ENCODE measurements at places on chromosomes 2 and 18.

- no peak for DNase-seq
Observed at GRCh38 chr2:98269274-98269673, 77.0 kb upstream of the CNGA3 start.

GRCh38 chr18:13611142-13611600, 115.2 kb downstream of the FAM210A start:
- DNase-seq, result peak; percentile 18

GRCh38 chr2:168804214-168804613, 1.8 kb downstream of the NOSTRIN start:
- no peak for DNase-seq

DNA sequence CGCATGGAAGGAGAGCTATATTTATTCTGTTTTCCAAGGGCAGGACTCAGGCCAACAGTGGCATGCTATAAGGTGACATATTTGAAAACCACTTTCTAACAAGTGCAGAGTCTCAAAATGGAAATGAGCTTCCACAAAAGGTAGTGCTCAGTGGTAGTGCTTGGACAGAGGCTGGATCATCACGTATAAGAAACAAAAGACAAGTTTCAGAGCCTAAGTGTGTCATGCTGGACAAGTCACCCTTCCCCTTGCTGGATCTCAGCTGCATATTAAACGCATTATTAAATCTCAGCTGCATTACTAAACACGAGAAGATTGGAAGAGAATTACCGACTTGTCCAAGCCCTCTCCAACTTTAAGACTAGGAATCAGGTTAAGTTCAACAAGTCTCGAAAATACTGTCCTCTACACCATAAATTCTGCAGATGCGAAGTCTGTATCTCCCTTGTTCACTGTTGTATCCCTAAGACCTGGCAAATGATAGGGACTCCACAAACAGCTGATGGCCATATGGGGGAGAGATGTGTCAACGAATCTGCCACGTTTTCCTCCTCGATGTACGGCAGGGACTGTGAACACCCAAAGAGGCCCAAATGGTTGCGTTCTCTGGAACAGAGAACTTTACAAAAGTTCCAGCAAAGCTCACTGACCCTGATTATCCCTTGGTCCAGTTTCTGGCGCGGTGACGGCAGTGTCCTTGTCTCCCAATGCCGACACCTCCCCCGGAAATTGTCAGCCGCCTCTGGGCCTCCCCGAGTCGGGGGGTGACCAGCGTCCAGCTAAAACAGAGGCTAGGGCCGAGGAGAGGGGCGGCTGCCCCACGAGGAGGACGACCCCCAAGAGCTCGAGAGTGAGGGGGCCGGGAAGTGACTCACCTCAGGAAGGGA, 611 bp downstream of the NOL10 start:
- DNase-seq, result no peak

- no peak for DNase-seq
Observed at GRCh38 chr2:224479826-224480225, 77.9 kb upstream of the FAM124B start.

DNA sequence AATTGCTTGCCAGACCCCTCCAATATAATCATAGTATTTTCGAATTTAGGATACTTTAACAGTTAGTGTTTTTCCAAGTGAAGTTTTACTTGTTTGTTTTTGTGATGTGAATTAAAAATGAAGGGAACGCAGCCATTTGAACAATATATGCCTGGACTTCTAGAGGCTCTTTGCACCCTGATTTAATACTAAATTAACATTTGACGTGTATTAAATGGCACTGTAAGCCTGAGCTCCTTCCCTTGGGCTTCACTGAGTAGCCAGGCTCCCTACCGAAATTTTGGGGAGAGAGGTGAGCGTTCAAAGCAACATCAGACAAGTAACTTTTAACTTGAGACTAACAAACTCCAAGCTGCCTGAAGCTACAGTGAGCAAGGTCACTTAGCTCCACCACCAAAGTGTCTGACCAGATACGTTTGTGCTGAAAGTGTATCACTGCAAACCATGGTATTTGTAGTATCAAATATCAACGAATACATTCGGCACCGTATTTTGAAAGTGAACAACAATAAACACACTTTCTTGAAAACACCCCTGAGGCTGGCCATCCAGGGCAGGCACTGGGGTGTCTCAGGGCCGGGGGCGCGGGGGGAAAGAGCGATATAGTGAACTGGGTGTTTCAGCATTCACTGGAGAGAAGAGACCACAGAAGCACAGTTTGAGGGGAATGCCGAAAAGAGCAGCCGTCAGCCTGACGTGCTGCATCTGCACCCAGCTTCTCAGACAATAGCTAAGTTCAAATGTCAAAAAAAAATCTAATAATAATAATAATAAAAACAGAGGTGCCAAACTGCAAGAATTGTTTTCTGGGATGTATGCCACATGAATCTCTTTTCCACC, 7.7 kb upstream of the POU3F3 start:
- DNase-seq, result no peak

GRCh38 chr2:46955764-46956163, 40.2 kb upstream of the MCFD2 start:
- no peak for DNase-seq

DNA sequence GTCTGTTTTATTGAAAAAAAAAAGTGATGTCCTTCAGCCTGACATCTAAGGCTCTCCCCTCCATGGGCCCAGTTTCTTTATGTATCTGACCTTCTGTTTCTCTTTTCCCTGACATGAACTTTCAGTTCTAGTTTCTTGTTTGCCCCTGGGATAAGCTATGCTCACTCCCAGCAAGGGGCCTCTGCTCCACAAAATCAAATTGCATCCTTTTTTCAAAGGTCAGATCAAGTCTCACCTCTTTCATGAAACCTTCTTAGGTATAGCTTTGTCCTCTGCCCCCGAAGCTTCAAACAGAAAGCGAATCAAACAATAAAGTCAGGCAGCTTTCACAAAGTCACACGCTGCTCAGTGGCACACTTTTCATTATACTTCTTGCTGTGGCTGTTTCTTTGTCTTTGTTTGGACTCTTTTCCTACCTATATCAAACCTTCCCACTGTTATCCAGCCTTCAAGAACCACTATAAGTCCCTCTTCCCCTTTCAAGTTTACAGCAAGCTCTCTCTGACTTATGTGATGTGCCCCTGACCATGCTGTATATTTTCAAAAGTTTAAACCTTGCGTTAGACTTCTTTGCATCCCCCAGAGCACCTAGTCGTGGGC, 23.3 kb downstream of the MAP3K19 start:
- DNase-seq, result no peak

GRCh38 chr2:74043345-74044329, 58.9 kb downstream of the TET3 start:
- no peak for DNase-seq

DNA sequence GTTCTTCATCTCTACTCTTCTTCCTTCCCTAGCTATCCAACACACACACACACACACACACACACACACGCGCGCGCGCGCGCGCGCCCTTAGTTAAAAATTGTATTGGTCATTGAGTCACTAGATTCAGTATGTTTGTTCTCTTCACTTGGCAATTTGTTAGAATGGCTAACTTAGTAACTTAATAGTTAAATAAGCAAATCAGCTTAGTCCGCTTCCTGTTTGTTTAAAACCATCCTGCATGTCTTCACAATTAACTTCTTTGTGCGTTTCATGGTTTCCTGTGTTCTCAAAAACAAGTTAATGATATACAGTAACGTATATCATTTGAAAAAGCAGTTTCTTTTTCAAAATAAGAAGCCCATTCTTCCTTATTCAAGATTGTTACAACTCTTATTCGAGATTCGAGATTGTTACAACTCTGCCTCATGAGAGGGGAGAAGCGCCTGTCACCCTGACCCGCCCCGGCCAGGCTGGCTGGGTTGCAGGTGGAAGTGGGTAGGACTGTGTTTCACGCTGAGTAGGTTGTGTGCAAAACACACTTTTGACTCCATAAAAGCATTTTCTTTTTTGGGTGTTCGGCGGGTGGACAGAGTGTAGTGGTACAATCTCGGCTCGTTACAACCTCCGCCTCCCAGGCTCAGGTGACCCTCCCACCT, 9.5 kb upstream of the CNNM3 start:
- peak; percentile 26 for DNase-seq

GRCh38 chr2:122417114-122417513, 661.7 kb downstream of the TSN start:
- no peak for DNase-seq

DNA sequence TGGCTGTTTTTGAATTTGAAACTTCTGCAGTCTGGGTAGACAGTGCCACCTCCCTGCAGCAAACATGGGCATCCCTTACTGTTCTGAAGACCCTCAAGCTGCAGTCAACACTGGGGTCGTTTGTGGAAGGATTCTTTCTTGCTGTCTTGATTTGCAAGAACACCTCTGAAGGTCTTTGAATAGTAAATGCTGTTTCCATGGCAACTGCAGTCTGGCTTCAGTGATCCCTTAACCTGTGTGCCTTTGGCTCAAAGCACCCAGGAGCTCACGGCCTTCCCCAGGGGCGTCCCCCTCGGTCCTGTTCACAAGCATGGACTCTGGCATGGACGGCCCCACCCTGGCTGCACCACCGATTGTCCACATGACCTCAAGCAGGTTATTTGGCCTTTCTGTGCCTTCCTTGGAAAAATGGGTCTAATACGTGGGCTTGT, 38.3 kb downstream of the LRRFIP1 start:
- DNase-seq, result no peak

DNA sequence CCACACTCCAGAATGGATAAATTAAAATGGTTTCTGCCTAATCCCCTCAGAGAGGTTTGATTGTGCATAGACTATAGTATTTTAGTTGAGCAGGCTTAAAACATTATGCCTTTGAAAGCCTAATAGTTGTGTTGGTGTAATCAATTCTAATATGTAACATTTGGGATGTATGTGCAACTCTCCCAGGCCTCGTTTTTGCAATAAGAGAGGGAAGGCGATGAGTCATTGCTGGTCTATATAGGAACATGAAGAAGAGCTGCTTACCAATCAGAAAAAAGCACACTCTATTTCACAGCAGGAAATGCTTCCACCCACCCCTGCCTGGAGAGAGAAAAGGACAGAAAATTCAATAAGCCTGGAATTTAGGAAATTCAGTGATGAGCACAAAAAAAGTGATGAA, 1424.0 kb upstream of the PIK3C3 start:
- no peak for DNase-seq

GRCh38 chr2:186017278-186017677, 278.7 kb downstream of the FSIP2 start:
- no peak for DNase-seq

GRCh38 chr18:41922176-41922575, 32.9 kb upstream of the PIK3C3 start:
- no peak for DNase-seq

- DNase-seq, result no peak
Observed at GRCh38 chr2:202135091-202135874, 62.2 kb downstream of the KIAA2012 start.

DNA sequence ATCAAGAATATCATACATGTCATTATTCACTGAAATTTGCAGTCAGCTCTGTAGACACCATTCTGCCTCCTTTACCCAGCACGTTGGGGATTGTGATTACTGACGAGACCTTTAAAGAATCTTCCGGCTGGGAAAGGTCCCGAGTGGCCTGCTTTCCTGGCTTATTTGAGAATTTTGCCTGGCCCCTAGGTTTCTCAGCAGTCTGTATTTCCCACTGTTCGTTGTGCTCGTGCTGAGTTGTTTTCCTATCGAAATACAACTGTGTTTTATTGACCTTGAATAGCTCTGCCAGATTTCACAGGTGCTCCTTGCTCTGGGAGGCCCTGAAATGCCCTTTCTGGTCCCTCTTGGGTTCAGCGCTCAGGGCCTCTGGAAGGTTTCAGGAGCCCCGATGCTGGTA, 94.9 kb downstream of the AGAP1 start:
- DNase-seq, result no peak

- DNase-seq, result no peak
Observed at GRCh38 chr2:142502402-142502801, 371.6 kb upstream of the LRP1B start.

GRCh38 chr2:105365206-105365605, 27.9 kb downstream of the C2orf49 start:
- no peak for DNase-seq

GRCh38 chr2:1739961-1740715, 4.2 kb downstream of the PXDN start:
- no peak for DNase-seq

GRCh38 chr2:115413791-115414190, 971.4 kb downstream of the DPP10 start:
- no peak for DNase-seq

DNA sequence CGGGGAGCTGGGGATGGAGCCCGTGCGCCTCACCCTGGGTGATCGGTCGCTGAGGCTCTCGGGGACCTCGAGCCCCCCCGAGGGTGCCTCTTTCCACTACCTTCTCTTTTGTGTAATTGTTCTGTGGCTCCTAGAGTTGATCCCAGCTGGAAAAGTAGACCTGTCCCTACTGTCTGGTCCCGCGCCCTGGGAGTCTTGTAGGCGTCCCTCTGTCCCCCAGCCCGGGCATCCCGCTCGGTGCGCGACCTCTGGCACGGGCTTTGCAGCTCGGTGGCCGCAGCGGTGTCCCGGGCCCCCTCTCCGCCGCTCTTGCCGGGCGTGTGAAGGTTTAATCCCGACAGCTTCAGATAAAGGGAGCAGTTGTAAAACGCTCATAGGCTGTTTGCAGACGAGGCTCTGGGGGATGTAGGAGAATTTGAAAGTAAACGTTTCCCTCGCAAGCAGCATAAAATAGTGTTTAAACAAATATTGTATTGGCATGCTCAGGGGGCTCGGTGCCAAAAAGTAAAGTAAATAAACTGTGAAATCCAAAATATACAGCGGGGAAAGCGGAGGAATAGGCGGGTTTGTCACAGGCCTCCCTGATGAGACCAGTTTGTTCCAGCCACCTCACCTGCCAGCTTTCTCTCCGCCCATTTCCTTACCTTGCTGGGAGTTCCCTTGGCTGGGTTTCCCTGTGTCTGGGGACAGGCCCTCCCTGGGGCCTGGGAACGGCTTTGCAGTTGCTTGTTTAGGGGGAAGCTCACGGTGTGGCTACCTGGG, 1.9 kb downstream of the GLI2 start:
- no peak for DNase-seq

- DNase-seq, result no peak
Observed at GRCh38 chr2:24404491-24404921, 44.2 kb upstream of the ITSN2 start.

GRCh38 chr18:24790347-24790746, 329.9 kb downstream of the HRH4 start:
- DNase-seq, result no peak

DNA sequence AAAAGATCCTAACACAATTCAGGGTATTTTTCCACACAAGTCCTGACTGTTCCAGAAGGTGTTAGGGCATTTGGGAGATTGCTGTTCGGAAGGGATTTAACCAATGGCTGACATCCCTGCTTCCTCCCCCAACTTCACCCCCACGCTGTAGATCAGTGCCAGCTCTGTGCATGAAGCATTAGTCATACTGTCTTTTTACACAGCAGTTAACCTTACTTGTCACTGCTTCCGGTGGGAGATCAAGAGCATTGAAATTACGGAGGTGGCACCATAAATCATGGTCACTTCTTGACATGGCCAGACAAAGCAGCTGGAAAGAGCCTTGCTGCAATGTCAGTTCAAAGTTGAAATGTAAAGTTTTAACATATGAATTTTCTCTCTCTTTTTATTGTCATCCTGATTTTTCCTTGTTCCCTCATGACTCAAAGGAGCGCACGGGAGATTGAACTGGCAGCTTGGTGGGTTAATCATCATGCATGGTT, 70.2 kb downstream of the HRH4 start:
- DNase-seq, result no peak
